Central memory CD4-positive, alpha-beta T cell (primary cell): ENCODE measurements at places on chromosomes 16 and 17.
A peak's percentile ranks its signal among the peaks of the same experiment; 100 is the strongest.

GRCh38 chr17:2190014-2190413 lies 113.6 kb downstream of the SMG6 start:
- no peak for DNase-seq

DNA sequence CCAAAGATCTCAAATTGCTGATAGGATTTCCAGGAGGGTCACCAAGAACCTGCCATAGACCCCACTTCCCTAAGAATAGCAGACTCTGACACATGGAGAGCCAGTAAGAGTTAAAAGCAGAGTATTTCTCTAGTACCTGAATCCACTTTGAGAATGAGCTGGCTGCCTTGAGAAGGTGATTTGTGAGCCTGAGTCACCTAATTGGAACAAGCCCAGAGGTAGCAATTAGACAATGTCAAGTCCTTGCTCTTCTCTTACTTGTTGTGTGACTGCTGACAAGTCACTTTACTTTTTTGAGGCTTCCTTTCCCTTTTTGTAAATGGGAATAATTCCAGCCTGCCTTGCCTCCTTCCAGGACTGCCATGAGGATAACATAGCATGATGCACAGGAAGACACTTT lies 76.1 kb upstream of the ASIC2 start:
- DNase-seq, result no peak

- no peak for DNase-seq
Observed at GRCh38 chr16:87715658-87716057, 50.1 kb downstream of the KLHDC4 start.

DNA sequence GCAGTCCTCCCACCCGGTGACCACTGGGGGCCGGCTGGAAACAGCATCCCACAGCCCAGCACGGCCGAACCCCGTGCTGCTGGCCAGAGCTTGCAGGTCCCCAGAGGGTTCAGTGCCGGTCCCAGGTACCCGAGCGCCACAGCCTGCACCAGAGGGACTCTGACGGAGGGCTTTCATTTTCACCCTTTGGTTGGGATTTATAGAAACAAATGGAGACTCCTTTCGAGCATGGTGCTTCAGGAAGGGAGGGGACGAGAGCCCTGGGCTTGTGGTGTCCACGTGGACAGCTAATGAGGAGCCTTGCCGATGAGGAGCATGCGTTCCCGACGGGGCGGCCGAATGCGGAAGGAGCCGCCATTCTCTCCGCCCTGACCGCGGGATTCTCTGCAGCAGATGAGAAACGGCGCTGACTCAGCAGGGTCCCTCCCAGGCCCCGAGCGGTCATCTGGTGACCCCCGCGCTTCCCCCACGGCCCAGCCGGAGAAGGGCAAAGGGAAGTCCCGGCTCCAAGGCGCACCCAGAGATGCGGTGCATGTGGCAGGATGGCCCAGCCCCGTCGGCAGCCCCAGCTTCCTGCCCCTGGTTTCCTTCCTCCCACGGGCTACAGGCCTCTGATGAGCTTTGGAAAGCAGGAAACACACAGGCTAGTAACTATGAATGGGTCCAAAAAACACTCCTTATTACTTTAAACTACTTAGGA lies 9.8 kb downstream of the SLC38A10 start:
- DNase-seq, result peak; percentile 56

DNA sequence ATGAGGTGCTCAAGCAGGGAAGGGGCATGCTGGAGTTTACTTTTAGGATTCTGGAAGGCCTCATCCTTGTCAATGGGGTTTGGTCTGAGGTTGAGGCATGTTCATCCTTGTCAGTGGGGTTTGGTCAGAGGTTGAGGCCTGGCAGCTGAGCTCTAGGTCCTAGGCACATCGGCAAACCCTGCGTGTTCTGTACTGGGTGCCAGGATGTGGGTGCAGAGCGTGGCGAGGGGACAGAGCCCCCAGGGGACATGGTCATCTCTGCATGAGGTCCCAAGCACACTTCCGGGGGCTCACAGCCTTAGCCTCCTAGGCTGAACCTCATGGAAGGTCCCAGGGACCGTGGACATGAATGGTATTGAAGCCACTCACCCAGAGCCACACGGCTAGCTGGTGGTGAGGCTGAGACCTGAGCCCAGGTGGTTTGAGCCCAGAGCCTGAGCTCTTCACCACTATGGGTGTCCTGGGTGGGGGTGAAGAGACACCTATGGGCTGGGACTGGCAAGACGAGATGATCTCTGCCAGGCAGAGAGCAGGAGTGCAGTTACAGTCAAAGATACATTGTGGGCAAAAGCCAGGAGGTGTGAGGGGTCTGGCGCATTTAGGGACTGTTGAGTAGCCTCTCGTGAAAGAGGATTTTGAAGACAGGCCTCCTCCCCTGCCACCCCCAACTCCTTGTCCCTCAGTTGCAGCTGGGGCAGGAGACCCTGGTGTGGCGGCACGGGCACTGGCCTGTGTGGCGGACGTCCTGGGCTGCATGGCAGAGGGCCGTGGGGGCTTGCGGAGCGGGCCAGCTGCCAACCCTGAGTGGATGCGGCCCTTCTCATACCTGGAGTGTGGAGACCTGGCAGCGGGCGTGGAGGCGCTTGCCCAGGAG lies 19.3 kb downstream of the FCSK start:
- no peak for DNase-seq

DNA sequence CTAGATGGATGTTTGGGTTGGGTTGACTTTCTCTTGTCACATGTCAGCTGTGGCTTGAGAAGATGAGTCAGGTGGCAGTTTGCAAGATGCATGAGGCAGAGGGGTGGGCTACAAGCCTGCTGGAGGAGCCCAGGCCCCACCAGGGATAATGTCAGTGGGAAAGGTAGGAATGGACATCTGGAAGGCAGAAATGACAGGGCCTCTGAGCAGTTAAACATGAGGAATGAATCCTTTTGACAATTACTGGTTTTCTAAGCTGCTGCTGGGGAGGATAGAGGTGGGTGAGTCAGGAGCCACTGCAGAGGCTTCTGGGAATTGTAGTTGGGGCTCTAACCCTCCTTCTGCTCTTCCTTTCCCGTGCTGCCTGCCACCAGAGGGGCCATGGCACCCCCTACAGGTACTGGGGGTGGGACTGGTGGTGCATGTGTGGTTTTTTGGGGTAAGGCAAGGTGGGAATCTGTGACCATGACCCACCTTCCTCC lies 15.7 kb downstream of the SLC52A1 start:
- DNase-seq, result peak; percentile 22

- no peak for DNase-seq
Observed at GRCh38 chr16:50015631-50016030, 9.4 kb upstream of the CNEP1R1 start.

- DNase-seq, result no peak
Observed at GRCh38 chr17:37084372-37084771, 135.6 kb downstream of the AATF start.

DNA sequence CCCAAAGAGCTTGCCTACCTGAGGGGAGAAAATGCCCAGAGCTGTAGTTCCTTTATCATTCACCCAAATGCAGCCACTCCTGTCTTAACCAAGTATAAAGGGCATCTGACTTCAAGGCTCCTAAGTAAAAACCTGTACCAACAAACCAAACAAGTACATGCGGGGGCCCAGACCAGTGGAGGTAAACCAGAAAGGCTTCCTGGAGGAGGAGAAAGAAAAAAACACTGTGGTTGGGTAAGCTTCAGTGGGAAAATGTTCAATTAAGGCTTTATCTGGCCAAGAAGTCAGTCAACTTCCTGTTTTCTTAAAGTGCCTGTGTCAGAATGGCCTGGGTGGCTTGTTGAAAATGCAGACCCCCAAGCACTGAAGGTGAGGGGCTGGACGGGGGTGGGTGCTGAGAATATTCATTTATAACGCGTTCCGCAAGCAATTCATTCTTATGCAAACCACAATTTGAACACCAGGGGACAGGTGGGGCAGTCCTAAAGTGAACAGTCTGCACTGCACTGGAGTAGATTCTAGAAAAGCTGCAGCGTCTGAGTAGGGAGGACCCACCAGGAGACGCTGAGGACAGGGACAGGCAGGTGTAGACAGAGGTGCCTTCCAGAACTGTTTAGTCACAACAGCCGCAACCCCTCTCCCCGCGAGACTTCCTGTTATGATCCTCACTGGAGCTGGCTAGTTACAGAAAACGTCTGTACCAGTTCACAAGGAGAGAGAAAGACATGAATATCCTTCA lies 467.1 kb downstream of the SOX9 start:
- no peak for DNase-seq

GRCh38 chr17:68981288-68981687 lies 26.1 kb upstream of the ABCA8 start:
- DNase-seq, result no peak

GRCh38 chr16:77491091-77491490 lies 56.3 kb upstream of the ADAMTS18 start:
- no peak for DNase-seq

DNA sequence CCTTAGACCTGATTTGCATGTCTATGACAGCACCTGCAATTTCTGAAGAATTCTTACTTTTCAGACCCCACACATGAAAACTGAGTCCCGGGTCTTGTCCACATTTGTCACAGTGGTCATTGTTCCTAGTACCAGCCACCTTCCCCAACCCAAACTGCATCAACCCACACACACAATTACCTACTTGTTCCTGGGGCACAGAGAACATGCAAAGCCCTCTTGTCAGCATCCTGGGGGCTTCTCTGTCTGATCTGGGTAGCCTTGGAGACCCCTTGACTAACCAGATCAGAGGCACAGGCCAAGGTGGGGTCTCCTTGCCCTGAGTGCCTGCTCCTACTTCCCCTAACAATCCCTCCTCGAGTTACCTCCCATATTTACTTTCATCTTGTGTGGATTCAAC lies 36.7 kb upstream of the PIK3R6 start:
- no peak for DNase-seq

DNA sequence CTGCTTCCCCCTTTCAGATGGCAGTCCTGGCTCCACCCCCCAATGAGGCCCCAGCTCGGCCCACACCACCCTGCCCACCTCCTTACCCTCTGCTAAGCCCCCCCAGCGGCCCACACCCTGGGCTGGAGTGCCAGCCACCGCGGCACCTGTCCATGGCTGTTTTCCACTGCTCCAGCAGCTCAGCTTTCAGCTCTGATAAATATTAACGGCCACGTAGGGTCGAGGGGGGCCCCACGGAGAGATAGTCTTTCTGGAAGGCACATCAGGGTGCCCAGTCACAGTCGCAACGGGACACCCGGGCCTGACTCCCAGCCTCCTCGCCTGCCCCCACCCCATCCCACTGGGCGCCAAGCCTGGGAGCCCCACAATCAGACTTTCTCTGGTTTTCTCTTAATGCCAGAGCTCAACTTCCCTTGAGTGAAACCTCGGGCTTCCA lies 46.5 kb upstream of the CIBAR2 start:
- no peak for DNase-seq
